Activated CD4-positive, alpha-beta T cell treated with anti-CD3 and anti-CD28 coated beads, Interleukin-2, Interleukin-6, amounts not matched to agents 100 ng/mL and 50 ng/mL, durations not matched to agents 16 hours and 8 hours (primary cell): ENCODE measurements at places on chromosomes 5 and 9.
A peak's percentile ranks its signal among the peaks of the same experiment; 100 is the strongest.

DNA sequence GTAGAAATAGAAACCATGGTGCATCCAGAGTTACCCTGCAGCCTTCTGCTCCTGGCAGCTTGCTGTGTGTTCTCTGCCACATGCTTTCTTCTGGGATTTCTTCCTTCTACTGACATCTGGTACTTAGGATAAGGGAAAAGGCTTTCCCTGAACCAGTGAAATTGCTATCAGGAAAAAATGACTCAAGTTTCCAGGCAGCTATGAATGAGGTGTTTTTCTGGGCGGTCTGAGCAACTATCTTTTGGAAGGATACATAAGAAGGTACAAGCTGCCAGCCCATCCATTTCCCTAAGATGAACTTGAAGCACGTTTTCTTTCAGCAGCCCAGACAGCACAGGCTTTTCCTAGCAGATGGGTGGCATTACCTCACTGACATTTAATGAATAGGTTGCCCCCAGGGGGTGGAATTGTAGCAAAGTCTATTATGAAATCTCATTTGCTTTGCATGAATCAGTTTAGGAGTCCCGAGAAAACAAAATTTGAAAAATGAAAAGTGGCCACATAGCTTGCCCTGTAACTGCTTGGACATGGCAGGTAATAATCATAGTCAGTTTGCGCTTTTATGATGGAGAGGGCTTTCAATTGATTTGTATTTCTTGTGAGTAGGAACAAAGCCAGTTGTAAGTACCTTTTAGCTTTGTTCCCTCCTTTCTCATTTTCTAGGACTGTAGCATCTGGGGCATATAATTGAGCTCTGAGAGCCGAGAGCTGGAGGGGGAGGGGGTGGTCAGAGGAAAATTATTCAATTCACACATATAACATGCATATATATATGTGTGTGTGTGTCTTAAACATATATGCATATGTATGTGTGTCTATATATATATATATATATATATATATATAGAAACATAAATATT is 108.5 kb downstream of the C9orf152 start:
- no peak for DNase-seq

GRCh38 chr5:99032234-99033013 is 103.6 kb upstream of the CHD1 start:
- DNase-seq = peak; percentile 58

DNA sequence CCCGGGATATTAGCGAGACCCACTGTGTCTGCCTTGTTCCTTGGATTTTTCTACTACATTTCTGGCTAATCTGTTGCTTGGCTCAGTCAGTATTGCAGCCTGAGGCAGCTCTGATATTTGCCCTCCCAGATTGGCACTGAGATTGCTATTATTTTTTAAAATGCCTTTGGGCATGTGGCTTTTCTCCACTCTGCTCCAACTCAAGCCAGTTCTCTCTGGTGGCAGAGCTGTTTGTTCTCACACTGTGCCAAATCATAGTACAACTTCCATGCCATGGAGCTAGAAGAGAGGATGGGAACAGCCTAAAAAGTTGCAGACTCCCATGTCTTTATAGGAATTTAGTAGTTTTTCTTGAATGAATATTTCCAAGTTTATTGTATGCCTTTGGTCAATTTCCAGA is 155.9 kb upstream of the ATP10B start:
- no peak for DNase-seq

- no peak for DNase-seq
Observed at GRCh38 chr5:119336845-119337580, 18.8 kb upstream of the TNFAIP8 start.

GRCh38 chr5:92378966-92379611 is 996.0 kb upstream of the ARRDC3 start:
- DNase-seq = no peak

- DNase-seq = peak; percentile 56
Observed at GRCh38 chr9:73183917-73184861, 32.5 kb downstream of the ANXA1 start.

GRCh38 chr9:38243993-38244392 is 148.5 kb upstream of the ALDH1B1 start:
- no peak for DNase-seq

- no peak for DNase-seq
Observed at GRCh38 chr5:176392526-176392925, 4.0 kb downstream of the HIGD2A start.

GRCh38 chr9:123395276-123395688 is 39.3 kb downstream of the CRB2 start:
- DNase-seq = no peak

DNA sequence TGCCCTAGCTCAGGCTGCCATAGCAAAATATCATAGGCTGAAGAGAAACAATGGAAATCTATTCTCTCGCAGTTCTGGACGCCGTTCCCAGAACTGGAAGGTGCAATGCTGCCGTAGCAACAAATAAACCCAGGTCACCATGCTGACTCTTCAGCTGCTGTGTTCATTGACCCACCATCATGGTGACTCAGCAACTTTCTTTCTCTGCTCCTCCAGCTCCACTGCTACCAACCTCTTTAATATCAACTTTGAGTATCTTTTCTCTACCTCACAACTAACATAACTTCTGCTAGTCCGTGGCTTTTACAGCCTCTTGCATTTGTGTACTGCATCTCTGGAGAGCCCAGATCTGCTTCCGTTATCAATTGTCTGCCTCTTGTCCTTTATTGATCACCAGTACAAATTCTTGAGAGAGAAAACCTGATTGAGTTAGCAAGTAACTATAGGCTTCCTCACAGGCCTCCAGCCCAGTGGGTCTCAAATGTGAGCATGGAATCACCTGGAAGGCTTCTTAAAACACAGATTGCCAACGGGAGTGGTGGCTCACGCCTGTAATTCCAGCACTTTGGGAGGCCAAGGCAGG is 47.3 kb upstream of the SLC30A5 start:
- no peak for DNase-seq

DNA sequence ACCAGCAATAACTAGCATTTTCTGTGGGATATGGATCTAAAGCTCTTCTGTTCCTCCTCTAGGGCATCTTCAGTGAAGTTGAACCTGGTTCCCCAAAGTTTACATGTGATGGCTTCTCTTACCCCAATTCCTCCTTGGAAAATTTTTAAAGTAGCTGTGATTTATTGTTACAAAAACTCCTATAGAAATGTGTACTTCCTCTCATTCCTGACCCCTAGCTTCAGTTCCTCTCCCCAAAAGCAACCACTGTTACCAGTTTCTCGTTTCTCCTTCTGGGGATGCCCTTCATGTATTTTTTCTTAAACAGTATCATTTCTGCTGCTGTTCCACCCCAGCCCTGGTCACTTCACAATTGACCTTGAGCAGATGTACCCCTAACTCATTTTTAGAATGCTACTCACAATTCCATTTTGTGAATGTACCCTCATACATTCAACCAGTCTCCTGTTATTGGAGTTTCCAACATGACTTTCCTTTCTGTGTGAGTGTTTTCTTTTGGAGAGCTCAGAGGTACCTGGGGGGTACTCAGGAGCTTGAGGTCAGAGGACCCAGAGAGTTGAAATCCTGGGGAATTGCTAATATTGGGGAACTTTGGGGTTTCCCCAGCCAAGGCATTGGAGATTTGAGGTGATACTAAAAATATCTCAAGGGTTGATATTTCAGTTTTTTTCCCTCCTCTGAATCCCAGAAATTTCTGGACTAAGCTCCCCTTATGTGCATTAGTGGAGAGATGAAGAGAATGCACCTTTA is 18.6 kb upstream of the GLRX start:
- no peak for DNase-seq

DNA sequence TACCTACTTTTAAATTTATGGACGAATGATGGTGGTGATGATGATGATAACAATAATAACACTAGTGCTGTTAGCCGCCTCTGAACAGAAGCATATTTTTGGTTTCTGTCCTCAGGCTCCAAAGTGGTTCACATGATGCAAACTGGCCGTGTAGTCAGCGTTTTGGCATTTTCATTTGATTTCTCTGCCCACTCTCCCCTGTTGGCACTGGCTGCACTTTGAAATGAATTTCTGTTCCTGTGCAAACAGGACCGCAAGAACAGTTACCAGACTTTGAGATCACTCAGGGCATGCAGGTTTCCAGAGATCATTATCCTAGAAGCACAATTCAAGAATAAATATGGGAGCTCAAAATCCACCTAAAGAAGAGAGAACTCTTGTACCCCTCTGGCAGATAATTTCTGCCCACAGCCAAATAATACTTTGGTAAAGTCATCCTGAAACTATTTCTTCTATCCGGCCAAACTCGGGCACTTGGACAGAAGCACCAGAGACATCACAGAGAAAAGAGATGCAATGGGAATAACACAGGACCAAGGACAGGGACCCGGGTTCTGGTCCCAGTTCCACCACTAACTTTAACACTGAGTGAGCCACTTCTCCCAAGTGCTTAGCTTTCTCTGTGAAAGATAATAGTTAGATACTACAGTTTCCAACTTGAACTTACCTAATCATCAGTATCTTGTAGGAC is 201.7 kb upstream of the PTGER4 start:
- DNase-seq = no peak

GRCh38 chr5:142317173-142317572 is 7.6 kb downstream of the SPRY4 start:
- DNase-seq = no peak

- DNase-seq = no peak
Observed at GRCh38 chr5:87650284-87650683, 237.6 kb upstream of the CCNH start.

DNA sequence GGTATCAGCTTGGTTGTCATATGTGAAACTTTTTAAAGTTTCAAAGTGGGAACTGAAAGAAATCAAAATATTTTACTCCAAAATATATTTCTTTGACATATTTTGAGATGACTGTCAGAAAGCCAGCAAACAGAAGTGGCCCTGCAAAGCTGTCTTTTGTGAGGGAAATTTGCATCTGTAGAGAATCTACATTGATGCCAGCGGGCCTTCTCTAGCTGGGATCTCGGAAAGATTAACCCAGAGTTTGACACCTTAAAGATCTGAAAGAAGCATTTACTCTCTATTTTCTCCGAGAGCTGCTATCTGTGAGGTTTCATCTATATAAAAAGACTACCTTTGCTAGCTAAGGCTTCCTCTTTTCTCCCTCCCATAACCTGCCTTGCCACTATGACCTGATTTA is 303.6 kb downstream of the FBXL17 start:
- no peak for DNase-seq

DNA sequence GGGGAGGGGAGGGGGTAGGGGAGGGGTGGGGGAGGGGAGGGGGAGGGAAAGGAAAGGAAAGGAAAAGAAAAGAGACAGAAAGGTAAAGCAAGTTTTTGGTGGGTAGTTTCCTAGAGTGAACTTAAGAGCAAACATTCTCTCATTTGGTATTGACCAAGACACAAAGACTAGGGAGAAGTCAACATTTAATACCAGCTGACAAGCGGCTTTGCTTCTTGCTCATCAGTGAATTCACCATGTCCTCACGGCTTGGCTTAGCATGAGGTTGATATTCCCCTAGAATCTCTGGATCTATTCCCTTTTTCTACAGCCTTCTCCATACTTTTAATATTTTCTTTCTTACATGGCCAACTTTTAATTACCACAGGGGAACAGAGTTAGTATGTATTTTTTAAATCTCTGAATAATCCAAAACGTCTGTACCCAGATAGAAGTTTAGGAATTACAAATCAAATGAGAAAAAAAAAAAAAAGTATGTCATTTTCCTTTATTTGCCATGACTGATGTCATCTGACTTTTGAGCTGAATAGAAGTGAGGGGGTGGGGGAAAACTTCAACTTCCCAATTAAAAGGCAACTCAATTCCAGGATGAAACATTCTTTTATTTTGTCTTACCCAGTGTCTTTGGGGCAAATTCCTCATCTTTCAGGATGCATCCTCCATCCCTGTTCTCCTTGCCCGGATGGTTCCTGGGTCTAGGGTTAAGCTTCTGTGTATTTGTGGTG is 40.1 kb upstream of the GLIS3 start:
- no peak for DNase-seq

GRCh38 chr5:64914396-64914795 is 145.7 kb downstream of the CWC27 start:
- no peak for DNase-seq

GRCh38 chr5:87307796-87308423 is 40.2 kb downstream of the RASA1 start:
- no peak for DNase-seq

DNA sequence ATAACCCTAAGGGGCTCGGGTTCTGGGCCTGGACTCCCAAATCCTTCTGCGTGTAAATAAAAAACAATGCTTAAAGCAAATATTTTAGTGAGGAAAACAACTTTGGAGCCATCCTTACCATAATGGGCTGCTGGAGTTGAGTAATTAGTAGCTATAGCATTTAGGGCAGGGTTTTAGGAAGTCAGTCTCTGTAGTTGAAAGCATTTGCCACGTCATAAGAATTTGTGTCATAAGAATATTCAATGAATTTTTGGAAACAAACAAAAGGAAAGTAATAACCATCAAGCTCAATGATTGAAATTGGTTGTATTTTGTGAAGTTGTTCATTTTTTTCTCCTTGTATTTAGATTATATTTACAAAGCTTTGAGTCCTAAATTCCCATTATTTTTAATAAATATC is 114.8 kb upstream of the ELL2 start:
- DNase-seq = no peak

DNA sequence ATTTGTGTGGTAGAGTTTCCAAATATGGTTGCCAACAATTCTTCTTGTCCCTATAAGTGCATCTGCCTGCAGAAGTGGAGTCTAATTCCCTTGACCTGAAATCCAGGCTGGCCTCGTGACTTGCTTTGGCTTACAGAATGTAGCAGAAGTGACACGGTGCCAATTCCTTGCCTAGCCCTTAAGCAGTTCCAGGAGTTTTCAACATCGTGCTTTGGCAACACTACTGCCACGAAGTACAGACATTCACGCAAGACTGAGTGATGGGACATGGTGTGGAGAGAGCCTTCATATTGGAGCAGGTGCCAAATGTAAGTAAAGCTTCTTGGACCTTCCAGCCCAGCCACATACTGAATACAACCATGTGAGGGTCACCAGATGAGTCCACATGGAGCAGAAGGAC is 92.9 kb upstream of the NEK6 start:
- DNase-seq = no peak

DNA sequence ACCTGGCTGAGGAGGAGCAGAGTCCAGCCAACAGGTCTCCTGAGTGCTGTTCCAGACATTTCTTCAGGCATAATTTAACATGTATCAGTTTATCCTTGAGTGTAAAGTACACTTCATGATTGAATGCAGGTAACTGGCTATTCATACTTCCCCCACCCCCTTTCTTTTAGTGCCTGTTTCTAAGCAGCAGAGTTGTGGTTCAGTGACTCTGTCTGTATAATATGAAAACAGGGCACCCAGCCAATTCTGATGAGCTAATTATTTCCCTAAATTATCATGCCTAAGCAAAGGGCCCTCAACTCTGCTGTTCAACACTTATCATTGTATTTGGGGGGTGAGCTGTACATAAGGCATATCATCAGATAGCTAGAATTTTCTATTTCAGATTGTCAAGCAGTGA is 51.9 kb upstream of the ZSWIM6 start:
- DNase-seq = no peak

DNA sequence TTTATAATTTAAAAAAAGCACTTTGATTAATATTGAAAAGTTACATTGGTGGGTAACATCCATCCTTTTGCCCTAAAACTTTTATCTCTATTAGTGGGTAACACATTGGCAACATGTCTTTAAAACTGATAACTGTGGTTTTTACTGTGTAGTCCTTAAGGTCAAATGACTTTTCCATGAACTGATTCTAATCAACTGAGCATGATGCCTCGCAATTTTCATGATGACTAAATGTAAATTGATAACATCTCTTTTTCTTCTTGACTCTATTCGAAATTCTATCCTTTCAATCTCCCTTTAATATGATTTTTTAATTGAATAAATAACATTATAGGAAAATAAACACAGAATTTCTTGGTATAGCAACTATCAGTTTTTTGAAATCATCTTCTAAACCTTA is 6.3 kb upstream of the IL5 start:
- DNase-seq = no peak
